ENCODE measurements at places on chromosomes 16 and 17.

GRCh38 chr17:42608305-42609181 lies 631 bp downstream of the RETREG3 start:
- DNase-seq: no peak

DNA sequence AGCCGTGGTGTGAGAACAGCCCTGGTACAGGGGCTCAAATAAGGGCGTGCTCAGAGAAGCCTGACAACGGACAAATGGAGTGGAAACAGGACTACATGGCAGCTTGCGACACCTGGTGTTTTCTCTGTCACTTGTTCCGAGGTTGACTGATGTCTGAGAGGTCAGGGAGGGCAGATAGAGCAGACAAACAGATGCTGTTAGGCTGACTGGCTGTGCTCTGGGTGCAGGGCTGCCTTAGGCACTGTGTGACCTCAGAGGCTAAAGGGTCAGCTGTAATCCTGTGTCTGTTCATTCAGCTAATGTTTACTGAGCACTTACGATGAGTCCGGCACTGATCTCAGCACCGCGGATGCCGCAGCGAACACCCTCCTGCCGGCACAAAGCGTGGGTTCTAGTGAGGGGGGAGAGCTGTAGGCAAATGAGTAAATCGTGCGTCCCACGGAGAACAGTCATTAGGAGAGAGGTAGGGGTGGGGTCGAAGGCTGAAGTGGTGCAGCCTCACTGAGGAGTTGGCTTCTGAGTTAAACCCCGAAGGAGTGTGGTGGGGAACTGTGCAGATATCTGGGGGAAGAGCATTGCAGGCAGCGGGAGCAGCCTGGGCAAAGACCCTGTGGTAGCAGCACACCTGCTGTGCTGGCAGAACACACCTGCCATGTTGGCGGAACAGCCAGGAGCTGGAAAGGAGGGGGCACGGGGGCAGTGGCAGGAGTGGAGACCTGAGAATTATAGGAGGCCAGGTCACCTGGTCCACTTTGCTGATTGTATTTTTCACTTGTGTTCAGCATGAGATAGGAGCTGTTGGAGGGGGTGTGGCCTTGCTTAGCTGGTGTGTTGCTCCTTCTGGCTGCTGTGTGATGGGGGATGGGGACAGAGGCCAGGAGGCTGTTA lies 35.0 kb downstream of the GPT2 start:
- no peak for DNase-seq

DNA sequence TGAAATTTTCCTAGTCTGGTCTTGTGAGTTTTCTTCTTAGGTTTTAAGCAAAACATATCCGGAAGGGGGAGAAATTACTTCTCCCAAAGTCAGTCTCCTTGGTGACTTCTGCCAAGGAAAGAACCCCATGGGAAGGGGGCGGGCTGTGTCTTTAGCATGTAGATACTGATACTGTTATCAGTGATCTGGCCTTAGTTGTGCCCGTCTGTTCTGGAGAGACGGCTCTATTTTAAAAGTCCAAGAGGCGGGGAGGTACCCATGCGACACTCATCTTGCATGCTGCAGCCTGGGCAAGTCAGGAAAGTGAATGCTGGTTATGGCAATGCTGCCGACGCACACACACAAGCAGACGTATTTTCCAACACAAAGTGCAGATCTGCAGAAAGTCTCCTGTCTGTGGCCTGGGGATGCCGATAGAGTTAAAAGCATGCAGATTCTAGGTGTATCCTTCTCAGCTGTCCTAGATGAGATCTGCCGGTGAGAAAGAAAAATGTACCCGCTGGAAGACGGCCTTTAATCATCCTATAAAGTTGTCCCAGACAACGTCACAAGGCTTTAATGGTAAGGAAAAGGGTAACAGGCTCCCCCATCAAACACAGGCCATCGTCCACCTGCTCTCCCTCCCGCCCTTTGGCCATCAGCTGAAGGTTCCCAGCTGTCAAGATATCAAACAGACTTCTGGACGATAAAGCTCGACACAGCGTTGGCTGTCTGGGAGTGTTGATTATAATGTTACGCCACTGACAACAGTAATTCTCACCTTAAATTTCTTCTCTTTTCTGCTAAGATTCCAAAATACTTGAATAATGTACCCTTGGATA lies 9.0 kb downstream of the RBFOX3 start:
- no peak for DNase-seq

- no peak for DNase-seq
Measured at GRCh38 chr16:28946681-28947080, 4.1 kb upstream of the NFATC2IP start.

DNA sequence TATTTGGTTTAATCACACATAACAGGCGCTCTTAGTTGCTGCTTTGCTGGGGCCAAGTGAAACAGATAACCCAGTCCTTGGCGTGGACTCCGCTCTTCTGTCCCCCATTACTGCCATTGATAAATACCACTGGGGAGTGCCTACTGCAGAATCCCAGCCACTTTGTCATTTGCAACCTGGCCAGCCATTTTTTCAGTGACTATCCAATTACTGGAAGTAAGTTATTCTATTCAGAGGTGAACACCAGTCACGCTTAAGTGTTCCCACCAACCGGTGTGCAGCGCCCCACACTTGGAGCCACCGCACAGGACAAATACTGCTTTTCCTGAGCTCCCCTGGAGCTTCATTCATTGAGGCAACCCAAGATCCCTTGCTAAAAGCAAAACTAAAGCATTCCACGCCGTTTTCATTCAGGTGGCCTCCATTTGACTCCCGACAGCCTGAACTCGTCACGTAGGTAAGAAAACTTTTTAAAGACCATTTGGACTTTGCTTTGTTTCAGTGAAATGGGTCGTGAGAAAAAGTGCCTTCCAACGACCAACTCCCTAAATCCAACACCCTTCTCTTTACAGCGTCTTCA lies 1.8 kb downstream of the USP7 start:
- DNase-seq: no peak

DNA sequence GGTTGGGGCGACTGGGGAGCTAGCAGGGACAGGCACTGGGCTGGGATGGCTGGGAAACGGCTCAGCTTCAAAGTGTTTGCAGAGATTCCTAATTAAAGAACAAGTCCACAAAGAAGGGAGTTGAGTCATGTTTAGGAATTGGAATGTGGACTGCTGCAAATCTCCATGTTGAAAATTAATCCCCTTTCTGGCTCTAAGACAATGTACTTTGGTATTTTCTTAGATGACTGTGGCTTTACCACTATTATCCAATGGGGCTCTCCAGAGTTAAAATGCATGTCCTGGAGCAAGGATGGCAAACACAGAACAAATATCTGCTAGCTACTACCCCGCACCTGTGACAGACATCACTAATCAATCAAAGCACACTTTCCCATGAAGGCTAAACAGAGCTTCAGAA lies 22.2 kb upstream of the WSCD1 start:
- DNase-seq: no peak

DNA sequence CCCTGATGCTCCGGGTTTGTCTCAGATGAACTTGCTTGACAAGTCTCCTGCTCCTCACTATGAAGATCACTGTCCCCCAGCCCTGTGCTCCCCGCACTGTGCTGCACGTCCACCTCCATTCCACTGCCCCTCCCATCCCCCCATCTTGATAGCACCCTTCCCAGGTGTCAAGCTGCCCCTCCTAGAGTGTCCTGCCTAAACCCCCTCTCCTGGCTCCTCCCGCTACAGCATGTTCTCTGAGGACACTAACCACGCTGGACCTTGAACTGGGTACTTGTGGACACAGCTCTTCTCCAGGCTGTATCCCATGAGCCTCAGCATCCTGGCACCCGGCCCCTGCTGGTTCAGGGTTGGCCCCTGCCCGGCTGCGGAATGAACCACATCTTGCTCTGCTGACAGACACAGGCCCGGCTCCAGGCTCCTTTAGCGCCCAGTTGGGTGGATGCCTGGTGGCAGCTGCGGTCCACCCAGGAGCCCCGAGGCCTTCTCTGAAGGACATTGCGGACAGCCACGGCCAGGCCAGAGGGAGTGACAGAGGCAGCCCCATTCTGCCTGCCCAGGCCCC lies 18.5 kb downstream of the DEXI start:
- no peak for DNase-seq

- no peak for DNase-seq
Measured at GRCh38 chr17:74215342-74215727, 2.0 kb downstream of the TTYH2 start.

DNA sequence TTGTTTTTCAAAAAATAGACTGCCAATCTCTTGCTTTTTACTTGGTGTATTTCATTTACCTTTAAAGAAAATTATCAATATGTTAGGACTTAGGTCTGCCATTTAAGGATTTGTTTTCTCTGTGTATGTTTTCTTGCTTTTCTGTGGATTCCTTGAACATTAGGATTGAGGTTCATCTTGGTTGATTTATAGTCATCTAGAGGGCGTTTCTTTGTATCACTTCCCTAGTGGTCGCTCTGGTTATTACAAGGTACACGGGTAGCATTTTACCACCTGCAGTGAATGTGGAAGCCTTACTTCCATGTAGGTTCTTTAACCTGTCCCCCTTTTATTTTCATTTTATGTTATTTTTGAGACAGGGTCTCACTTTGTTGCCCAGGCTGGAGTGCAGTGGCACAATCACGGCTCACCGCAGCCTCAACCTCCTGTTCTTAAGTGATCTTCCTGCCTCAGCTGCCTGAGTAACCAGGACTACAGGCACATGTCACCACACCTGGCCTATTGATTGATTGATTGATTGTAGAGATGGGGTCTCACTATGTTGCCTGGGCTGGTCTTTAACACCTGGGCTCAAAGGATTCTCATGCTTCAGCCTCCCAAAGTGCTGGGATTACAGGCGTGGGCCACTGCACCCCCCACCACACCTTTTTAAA lies 35.2 kb upstream of the CBX4 start:
- DNase-seq: no peak

DNA sequence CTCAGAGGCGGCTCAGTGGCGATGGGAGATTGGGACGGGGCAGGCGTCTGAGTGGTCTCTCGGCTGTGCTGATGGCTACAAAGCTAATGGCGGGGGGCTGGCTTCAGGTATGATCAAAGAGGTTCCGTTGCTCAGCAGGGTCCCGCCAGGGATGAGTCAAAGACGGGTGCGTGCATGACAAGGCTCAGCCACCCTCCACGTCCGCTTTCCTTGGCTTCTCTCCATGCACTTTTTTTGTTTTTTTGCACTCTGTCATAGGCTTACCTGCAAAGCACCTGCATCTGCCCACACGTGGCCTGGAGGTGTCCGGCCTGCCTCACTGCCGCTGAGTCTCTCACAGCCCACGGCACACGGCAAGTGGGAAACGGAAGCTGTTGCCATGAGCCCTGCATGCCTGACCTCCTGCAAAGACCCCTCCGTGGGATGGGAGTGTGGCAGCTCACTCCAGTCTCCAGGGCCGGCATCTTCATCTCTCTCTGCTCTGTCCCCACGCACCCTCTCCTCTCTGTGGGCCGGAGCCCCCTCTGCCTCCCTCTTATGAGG lies 85.5 kb upstream of the ZNF469 start:
- no peak for DNase-seq

DNA sequence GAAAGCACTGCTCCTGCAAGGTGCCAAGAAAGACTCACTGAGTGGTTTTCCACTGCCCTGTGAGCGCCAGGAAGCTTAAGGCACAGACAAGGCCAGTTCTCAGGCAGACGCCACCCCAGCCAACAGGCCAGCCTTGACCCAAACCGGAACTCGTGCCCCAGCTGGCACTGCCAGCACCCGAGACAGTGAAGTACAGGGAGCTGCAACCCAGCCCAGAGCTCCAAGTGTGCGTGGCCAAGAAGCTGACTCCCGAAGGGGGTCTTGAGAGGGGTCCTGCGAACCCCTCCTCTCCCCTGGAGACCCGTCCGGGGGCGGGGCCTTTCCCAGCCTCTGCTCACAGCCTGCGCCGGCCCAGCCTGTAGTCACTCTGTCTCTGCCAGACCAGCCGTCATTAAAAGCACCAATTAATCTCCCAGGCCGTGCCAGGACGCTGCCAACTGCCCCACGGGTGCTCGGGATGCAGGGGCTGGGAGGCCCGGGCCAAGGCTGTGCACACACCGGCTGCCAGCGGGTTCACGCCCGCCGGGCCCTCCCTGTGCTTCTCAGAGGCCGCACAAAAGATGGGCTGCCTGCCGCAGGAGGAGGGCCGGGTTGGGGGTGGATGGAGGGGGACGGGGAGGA lies 4.4 kb upstream of the SOX8 start:
- no peak for DNase-seq

DNA sequence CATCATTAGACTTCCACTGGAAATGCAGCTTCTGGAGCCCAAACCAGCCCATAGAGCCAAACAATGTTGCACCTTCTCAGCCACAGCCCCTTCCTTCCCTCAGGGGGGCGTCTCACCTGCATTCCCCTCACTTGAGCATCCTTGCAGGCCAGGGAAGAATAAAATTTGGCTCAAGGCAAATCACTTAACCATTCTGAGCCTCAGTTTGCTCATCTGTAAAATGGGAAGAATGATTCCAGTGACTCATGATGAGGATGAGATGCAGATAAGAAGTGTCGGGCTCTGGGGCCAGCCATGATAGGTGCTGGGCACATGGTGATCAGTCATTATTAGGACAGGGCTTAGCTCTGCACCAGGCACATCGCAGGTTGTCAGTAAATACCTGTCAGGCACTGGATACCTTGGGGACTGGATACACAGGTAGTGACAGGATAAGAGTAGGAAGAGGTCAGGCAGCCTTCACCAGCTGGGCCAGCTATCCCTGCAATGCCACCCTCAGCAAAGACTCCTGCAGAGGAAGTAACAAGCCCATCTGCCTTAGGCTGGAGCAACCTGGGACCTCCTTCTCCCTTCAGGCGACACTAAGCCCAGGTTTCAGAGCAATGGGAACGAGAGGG lies 208.0 kb upstream of the TNRC6C start:
- no peak for DNase-seq

GRCh38 chr17:69245617-69246016 lies 17.0 kb upstream of the ABCA10 start:
- DNase-seq: no peak

- no peak for DNase-seq
Measured at GRCh38 chr16:10370096-10370726, 15.7 kb upstream of the ATF7IP2 start.
